Spinal cord (tissue), 10 donors: ENCODE measurements at places on chromosomes 6 and 20.

GRCh38 chr6:150267686-150268561 lies 100.9 kb upstream of the IYD start:
- DNase-seq = no peak

DNA sequence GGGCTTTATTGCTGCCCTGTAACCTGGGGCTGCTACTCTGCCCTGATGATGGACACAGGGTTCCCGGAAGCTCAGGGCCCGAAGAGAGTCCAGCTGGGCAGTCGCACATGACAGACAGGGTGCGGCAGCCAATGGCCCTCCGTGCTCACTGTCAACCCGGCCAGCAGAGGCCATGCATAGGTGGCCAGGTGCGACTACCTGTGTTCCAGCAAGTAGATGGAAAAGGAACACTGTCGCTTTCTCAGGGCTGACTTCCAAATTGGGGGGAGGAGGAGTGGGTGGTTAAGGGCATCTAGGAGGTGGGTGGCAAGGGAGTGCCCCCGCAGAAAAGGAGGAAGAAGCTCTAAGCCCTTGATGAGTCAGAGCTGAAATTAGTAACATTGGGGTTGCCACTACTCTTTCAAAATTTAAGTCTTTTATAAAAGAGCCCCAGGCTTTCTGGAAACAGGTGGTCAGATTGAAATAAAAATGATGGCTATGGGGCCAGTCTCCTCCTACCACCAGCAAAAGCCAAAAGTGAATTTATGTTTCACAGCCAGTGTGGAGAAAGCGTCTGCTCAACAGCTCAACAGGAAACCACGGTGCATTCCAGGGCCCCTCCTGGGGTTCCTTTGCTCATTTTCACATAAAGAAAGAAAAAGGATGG lies 2.3 kb upstream of the RAMACL start:
- DNase-seq = no peak

DNA sequence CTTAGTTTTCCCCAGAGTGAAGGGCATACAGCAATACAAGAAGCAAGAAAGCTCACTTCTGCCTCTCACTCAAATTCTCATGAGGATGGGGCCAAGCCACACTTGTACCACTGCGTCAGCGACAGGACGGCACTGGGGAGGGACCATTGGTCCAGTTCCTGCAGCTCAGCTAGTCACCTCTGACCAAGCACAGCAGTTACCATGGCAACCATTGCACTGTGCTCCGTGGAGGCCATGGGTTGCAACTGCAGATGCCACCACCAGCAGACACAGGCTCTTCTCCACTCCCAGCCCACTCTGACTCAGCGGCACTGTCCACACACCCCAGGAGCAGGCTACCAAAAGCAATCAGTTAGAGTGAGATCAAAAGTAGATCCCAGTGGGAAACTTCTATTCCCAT lies 441.1 kb upstream of the ARID1B start:
- DNase-seq = no peak

GRCh38 chr20:24432046-24432442 lies 37.4 kb upstream of the SYNDIG1 start:
- no peak for DNase-seq

GRCh38 chr6:95848717-95849116 lies 167.1 kb upstream of the FUT9 start:
- DNase-seq = peak; percentile 11

GRCh38 chr20:1895674-1896483 lies 672 bp downstream of the SIRPA start:
- DNase-seq = no peak

DNA sequence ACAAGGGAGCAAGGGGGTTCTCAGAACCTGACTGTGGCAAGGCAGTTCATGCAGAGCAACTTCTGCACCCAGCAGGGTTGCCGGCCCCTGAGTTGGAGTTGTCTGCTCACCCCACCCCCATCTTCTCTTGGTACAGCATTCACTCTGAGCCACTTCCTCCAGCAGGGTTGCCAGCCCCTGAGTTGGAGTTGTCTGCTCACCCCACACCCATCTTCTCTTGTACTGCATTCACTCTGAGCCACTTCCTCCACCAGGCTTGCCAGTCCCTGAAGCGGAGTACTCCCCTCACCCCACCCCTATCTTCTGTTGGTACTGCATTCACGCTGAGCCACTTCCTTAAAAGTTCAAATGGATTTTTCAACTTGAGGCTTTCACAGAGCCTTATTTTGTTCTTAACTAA lies 79.7 kb upstream of the SYNDIG1 start:
- DNase-seq = no peak

DNA sequence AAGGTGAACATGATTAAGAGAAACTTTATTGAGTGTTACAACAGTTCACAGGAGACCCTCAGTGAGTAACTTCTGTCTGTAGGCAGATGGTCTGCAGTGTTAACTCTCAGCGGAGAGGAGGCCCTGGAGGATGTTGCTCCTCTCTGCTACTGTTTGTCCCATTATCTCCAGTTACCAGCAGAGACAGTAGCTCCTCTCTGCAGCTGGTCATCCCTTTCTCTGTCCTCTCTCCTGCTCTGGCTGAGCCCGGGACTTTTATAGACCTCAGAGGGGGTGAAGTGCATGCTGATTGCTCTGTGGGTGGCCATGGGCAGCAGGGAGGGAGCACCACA lies 5.7 kb downstream of the GTSF1L start:
- DNase-seq = no peak

DNA sequence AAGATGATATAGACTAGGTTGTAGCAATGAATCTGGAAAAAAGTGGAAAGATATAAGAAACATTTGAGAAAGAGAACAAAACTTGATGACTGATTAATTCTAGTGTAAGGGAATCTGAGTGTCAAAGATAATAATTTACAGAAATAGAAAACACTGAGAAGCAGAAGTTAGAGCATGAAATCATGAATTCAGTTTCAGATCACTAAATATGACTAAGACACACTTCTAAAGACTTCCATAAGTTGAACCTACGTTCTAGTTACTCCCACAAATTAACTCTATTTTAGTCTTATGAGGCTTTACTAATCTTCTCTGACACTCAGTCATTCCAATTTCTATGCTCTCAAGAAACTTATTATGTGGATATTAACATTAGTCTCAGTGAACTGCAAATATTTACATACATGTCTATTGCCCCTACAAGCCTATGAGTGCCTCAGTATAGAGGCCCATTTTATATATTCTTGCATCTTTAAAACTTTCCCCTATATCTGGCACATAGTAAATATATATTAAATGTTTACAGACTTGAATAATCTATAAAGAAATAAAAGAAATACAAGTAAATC lies 30.4 kb downstream of the IBTK start:
- no peak for DNase-seq

DNA sequence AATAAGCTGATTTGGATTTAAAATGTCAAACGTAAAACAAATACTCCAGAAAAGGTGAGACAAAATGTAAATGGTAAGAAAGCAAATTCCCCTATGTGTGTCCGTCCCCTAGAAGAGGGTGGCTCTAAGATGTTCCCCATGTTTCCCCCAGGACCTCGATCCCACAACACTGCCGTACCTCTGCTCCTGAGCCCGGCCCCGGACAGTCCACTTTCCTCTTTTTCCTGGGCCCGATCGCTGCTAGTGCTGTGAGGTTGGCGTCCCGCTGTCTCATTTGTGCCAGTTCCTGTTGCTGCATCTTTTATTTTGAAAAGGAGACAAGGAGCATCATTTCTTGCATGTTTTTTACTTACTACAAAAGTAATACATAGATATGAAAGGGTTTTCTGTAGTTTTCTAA lies 68.3 kb downstream of the TAF4 start:
- no peak for DNase-seq

DNA sequence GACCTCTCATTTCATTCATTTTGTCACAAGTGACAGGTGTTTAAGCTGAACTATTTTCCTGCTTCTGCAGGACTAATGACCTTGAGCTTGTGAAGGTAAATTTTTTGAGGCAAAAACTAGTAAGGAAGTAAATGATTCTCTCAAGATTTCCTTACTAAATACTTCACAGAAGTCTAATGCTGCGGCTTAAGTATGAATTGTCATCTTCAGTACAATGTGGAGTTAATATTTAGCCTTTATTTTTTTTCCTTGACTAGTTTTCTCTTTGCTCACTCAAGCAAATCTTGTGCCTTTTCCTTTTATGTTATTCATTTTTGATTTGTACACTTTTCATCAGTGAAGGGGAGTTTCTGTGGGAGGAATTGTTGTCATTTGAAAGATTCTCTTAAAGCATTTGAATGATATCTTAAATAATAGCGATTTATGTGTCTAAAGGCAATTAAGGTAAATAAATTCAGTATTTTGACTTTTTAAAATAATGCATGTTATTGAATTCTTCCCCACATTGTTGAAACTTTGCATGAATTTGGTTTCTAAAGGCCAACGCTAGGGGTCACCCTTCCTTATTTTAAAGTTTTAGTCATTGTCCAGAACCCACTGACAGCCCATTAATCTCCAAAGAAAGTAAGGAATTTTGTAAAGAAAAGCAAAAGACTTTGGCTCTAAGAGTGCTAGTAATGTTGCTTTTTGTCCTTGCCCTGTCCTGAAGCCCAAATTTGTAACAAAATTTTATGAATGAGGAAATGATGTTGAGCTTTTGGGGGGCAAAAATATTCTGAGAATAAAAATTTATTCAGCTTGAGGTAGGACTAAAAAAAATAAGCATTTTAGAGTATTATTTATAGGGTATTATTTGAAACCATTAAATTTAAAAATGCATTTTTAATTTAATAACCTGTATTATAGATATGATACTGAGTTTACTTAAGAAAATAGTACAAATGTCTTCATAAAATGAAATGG lies 157.4 kb upstream of the LAMA2 start:
- no peak for DNase-seq

DNA sequence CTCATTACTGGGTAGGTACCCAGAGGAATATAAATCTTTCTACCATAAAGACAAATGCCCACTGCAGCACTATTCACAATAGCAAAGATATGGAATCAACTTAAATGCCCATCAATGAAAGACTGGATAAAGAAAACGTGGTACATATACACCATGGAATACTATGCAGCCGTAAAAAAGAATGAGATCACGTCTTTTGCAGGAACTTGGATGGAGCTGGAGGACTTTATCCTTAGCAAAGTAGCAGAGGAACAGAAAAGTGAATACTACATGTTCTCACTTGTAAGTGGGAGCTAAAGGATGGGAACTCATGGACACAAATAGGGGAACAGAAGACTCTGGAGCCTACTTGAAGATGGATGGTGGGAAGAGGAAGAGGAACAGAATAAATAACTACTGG lies 119.7 kb downstream of the EPHA7 start:
- DNase-seq = no peak

- no peak for DNase-seq
These were observed 234.3 kb downstream of the PACRG start for GRCh38 chr6:162962093-162962492.

DNA sequence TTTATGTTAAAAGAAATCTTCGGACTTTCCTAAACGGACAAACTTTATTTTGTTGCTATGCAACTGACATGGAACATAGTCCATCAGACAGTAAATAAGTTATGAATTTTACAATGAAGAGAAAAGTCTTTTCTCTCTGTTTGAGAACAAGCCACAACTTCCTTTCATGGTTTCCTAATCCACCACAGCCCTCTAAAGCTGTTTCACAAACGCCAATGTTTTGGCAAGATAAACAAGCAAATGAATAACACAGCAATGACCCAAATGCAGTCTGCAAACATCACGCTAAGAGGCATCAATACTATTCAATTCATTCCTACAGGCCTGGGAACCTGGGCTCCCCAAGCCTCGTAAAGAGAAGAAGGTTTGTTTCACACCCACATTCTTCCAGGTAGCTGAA lies 60.4 kb downstream of the HAO1 start:
- no peak for DNase-seq

GRCh38 chr6:47059216-47059885 lies 17.2 kb upstream of the ADGRF1 start:
- DNase-seq = no peak

- DNase-seq = no peak
These were observed 46.1 kb downstream of the MYO6 start for GRCh38 chr6:75794954-75795739.

DNA sequence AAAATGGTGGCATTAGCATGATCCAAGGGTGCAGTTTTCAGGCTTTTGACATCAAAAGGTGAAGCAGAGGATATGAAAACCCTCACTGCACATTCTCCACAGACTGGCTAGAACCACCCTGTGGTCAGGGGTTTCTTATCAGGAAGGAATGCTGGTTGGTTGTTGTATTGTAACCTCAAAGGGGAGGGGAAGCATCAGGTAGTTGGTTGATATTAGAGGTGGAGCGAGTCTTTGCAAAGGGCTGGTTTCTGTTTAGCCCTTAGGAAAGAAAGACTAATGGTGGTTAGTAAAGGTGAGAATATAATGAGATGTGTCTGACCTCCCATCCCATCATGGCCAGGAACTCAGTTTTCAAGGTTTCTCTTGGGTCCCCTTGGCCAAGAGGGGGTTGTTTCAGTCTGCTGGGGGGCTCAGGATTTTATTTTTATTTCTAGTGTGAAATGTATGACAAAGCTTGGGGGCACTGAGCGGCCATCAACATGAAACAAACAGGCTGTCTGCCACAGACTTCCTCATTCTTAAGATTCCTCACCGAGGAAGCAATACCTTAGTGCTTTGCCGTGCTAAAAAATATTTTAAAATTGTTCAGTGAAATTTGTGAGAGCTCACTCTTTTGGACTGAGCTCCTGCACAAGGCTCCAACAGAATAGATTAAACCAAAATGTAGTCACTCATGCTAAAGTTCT lies 47.5 kb upstream of the PROKR2 start:
- no peak for DNase-seq

DNA sequence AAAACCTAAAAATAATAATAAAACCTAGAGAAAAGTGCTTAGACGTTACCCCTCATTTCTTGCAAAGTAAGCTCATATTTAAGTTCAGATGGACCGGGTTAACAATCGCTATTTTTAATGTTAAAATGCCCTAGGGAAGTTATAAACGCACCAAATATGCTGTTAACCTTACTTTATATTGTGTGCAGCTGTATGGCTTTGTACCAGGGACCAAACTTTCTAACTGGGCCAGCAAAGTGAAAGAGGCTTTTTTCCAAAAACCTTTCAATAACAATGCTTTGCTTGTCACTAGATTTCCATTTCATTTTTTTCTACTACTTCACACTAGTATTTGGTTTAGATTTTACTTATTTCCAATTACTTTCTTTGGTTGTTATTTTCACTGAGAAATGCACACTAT lies 248.5 kb downstream of the FOXC1 start:
- no peak for DNase-seq

- DNase-seq = peak; percentile 70
These were observed 66.7 kb upstream of the TIAM2 start for GRCh38 chr6:154928325-154928922.

DNA sequence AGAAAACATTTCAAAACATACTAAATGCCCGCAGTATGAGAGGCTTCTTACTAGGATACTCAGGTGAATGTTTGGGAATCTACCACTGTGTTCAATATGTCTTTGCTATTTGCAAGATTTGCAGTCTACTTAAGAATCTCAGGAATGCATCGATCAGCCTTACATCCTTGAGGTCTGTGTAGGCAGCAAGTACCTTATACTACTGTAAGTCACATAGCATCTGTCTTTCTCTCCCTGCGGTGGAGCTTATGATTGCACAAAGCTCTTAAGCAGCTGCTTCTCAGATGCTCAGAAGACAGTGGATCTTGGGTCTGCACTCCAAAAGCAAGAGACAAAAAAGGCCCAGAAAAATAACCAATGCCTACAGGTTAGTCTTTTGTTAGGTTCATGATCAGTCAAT lies 21.4 kb downstream of the PCSK2 start:
- no peak for DNase-seq
